ENCODE measurements at places on chromosomes 2 and 18.
A peak's percentile ranks its signal among the peaks of the same experiment; 100 is the strongest.

DNA sequence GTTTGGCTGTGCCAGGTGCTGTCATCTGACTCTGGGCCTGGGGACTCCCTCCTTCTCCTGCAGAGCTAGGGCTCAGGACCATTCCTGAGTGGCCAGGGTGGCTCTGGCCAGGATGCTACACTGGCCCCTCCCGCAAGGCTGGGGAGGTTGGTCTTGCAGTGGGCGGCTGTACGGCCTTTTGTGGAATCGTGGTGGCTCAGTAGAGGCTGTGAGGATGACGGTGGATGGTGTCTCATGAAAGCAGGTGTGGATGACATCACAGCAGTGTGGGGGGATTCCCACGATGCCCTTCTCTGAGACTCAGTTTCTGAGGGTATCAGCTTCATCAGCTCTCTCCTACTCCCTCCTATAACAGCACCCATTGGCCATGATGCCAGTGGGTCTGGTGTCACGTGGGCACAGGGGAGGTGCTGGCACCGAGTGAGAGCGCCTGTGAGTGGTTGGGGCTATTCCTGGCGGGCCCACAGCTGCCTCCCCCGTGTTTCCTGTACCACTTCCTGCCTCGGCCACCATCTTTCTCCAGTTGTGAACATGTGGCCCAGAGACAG, 144.2 kb upstream of the HDAC4 start:
- peak; percentile 19 for DNase-seq

- DNase-seq, result no peak
Measured at GRCh38 chr2:74261204-74261864, 62.9 kb downstream of the MTHFD2 start.

- DNase-seq, result no peak
Measured at GRCh38 chr2:98463081-98463481, 18.4 kb downstream of the INPP4A start.

- no peak for DNase-seq
Measured at GRCh38 chr2:241764275-241765241, 12.1 kb upstream of the GAL3ST2 start.

DNA sequence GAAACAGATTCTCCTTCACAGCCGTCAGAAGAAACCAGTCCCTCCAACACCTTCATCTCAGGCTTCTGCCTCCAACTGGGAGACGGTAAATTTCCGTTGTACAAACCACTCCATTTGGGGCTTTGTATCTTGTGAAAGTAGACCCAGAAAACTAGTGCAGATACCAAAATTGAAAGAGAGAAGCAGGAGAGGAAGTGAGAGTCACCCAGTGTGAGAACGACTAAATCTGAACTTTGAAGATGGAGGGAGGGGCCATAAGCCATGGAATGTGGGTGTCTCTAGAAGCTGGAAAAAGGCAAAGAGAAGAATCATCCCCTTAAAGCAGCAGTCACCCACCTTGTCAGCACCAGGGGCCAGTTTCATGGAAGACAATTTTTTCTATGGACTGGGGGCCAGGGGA, 88.3 kb upstream of the LRATD1 start:
- no peak for DNase-seq

GRCh38 chr2:222194669-222195068, 104.1 kb downstream of the PAX3 start:
- no peak for DNase-seq

GRCh38 chr2:43102366-43103092, 123.9 kb downstream of the ZFP36L2 start:
- no peak for DNase-seq

GRCh38 chr2:127225186-127225960, 5.3 kb upstream of the CYP27C1 start:
- no peak for DNase-seq

GRCh38 chr2:207176247-207176646, 10.5 kb upstream of the KLF7 start:
- no peak for DNase-seq

DNA sequence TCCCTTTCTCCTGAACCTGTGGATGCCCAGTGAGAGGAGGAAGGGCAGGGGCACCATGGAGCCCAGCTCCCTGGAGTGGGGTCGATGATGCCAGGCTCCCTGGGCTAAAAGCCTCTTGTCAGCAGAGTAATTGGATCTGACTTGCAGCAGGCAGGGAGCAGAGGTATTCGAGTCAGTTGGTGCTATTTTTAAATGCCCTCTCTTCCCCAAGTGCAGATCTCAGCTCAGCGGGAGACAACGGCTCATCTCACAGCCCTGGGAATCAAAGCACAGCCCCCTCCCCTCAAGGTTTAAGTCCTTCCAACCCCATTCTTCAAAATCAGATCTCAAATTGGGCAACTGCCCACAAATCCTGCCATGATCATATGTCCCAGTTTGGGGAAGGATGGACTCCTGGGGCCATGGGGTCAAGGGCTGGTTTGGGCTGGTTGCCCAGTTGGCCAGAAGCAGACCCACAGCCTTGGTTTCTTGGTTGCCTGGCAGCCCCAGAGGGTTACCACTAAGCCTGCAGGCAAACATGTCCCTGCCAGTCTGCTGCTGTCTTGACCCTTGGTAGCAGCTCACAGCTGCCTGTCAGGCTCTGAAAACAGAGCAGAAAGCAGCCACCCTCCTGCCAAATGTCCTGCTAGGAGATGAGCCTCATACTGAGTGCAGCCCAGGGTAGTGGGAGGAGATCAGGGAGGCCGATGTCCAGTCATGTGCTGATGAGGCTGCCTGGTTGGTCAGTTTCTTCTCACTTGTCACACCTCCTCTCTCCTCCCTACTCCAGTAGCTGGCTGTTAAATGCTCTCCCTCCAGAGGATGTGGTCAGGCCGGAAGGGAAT, 244.9 kb downstream of the LOXHD1 start:
- no peak for DNase-seq

DNA sequence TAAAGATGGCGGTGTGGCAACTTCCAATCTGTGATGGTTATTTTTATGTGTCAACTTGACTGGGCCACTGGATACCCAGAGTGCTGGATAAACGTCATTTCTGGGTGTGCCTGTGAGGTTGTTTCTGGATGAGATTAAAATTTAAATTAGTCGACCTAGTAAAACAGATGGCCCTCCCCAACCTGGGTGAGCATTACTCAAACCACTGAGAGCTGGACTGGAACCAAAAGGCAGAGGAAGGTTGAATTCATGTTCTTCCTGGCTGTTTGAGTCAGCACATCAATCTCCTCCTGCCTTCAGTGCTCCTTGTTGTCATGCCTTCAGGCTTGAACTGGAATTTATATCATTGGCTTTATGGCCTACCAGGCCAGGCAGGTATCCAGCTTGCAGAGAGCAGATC, 190.8 kb upstream of the RGPD4 start:
- no peak for DNase-seq

- no peak for DNase-seq
Measured at GRCh38 chr2:223113161-223113560, 61.2 kb downstream of the KCNE4 start.

DNA sequence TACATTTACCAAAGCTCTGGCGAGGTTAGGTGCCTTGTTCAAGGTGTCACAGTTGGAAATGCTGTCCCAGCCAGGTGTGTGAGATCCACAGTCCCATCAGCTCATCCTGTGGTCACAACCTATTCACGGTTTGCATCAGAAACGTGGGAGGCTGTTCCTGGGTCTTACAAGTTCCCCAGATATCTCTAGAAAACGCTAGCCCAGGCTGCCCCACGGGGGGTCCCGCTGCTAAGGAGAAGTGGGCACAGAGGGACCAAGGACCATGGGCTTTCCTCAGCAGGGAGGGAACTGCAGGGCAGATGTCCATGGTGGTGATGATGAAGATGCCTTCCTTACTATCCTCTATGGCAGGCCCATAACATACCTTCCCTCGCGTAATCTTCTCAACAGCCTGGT, 649 bp downstream of the FECH start:
- no peak for DNase-seq

DNA sequence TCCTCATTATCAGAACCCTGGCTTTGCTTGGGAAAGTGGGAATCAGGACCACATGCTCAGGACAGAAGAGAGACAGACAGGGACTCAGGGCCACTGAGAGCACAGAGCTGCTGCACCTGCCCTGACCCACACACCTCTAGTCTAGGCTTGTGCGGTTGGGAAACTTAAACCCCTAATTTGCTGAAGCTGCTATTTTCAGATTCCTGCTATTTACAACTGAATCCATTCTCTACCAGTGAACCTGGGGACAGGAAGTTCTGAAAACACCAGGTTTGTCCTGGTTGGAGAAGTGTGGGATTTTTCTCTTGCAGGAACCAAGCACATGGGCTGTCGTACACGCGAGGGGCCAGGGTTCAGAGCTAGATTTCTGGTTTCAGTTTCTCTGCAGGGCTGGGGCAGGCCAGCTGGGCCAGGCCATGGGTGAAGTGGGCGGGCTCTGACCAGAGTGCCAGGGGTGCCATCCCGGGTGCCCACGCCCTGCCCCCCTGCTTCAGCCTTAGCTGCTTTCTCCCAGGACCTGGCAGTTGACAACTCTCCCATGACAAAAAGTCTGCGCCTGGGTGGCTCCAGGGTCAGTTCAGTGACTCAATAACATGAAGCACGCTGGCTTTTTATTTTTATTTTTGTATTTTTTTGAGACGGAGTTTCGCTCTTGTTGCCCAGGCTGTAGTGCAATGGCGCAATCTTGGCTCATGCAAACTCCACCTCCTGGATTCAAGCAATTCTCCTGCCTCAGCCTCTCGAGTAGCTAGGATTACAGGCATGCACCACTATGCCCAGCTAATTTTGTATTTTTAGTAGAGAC, 51.3 kb upstream of the SLC1A4 start:
- DNase-seq, result no peak

- no peak for DNase-seq
Measured at GRCh38 chr2:222174450-222174849, 124.3 kb downstream of the PAX3 start.

- no peak for DNase-seq
Measured at GRCh38 chr2:13240061-13240460, 523.3 kb downstream of the TRIB2 start.

DNA sequence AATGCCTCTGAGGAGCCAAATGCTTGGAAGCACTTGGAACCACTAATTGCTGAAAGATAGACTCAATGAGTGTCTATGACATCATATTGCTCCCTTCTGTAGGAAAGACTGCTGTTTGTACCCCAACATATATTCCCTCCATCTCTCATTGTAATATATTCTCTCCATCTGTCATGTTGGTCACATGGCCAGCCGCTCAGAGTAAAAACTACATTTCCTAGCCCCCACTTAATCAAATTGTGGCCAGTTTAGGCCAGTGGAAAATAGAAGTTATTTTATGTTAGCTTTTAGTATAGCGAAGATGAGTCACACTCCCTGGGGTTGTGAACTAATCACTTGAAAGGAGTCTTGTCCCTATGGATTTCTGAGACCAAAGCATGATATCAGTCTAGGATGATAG, 160.2 kb downstream of the HNMT start:
- DNase-seq, result no peak

- no peak for DNase-seq
Measured at GRCh38 chr2:221423210-221423804, 148.8 kb downstream of the EPHA4 start.

DNA sequence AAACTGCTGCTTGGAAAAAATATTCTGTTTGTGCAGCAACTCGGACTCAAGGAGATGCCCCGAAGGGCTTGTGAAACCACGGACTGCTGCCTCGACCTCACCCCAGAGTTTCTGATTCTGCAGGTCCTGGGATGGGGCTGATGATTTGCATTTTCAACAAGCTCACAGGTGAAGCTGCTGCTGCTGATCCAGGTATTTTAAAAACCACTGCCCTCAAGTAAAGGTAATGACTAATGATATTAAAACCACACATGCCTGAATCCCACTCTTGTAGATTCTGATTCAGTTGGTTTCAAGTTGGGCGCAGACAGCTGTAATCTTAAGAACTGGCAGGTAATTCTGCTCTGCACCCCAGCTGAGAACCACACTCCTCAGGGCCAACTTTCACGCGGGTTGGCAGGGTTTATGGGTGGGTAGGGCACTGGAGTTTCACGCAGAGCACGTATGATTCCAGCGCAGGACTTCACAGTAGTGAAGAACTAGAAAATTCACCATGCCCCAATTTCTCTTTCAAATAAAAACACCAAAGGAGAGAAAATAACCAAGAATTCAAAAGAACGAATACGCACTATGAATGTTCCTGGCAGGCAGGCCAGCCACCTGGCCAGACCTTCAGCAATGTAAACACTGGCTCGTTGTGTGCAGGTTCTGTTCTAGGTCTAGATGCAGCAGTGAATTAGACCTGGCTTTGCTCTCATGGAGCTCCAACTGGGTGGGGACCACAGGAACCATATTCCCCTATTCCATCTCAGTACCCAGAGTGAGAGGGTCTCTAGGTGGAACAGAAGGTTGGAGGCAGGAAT, 74.6 kb upstream of the ZFP36L2 start:
- no peak for DNase-seq

Data from CD4-positive, alpha-beta T cell (primary cell).